ENCODE measurements at places on chromosomes 13 and 19.
A peak's percentile ranks its signal among the peaks of the same experiment; 100 is the strongest.

DNA sequence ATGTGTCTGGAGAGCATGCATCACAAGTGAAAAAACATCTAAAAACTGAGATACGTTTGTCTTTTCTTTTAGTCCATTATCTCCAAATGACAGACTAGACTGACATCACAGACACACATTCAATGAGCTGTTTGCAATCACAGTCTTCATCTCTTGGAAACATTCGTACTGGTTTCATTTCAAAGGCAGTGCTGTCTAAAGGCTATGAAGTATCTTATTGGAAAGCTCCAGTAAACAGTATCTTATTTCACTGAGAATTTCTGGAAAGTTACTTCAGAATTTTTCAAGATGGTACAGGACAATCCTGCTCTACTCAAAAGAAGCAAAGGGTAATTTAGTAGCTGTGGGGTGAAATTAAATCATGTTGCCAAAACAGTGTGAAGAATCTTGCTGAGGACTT, 53.5 kb upstream of the TNFRSF19 start:
- DNase-seq, result no peak

DNA sequence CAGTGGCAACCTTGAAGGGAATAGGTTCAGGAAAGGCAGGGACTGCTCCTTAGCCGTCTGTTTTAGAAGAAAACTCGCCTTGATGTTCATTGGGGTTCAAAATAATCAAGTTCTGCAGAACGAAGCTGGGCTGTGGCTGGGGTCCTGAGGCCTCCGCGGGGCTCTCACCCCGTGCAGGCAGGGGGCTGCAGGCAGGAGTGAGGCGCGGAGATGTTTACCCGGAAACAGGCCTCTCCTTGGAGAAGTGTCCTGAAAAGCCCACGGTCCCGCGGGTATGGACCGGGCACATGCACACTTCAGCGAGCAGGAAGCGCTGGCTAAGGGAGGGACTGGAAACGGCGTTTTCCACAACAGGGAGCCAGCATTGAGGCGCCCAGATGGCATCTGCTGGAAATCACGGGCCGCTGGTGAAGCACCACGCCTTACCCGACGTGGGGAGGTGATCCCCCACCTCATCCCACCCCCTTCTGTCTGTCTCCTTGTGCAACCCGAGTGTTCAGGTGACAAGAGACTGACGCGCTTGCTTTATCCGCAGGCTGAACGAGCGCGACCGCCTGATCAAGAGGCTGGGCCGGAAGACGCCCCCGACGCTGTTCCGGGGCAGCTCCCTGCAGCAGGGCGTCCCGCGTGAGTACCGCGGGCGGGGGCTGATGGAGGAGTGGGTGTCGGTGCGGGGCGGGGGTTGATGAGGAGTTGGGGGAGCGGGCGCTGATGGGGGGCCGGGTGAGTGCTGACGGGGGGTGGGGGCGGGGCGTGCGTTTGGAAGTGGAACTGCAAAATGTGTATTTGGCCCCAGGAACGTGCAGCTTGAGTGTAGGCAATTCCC, 39.6 kb downstream of the SHISA2 start:
- DNase-seq, result no peak

GRCh38 chr19:28471731-28472510, 741.0 kb downstream of the UQCRFS1 start:
- DNase-seq, result no peak

GRCh38 chr19:48490981-48491792, 20.4 kb downstream of the LMTK3 start:
- peak; percentile 11 for DNase-seq

DNA sequence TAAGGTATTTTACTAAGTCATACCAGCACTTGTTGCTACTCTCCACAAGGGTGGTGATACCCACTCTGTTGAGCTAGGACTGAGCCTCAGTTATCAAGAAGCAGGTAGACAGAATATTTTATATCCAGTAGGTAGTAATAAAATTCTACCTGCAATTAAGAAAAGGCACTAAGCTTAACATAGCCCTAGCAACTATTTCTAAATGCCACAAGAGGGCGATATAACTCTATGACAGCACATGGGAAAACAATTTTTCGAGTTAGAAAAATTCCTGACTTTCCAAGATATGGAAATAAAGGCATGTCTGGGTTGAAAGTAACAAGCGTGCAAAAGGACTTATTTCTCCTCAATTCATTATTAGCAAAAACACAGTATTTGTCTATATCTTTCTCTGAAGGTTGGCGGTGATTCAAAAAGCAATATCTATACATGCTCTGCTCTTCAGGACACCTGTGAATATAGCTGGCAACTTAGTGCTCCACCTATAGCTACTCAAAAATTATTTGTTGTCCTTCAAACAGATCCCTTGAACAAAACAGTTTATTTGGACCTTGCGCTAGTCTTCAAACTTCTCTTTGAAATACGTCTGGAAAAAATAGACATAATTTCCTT, 14.7 kb downstream of the CCDC169 start:
- no peak for DNase-seq

GRCh38 chr19:17633700-17634099, 54.5 kb downstream of the UNC13A start:
- DNase-seq, result no peak

DNA sequence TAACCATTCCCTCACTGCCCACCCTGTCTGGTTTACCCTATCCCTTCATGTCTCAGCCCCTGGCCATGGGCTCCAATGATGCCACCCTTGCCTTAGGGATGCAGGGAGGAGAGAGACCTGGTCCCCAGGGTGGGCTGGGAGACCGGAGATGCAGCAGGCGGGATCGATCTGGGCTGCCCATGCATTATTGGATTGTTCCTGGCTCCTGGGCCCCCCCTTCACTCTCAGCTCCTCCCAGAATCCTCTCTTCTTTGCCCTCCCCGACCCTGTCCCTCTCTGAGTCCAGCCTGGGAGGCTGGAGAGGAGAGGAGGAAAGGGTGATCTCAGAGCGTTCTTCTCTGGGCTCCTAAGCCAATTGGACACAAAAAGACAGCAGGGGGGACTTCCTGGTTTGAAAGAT, 5.8 kb downstream of the KASH5 start:
- no peak for DNase-seq

DNA sequence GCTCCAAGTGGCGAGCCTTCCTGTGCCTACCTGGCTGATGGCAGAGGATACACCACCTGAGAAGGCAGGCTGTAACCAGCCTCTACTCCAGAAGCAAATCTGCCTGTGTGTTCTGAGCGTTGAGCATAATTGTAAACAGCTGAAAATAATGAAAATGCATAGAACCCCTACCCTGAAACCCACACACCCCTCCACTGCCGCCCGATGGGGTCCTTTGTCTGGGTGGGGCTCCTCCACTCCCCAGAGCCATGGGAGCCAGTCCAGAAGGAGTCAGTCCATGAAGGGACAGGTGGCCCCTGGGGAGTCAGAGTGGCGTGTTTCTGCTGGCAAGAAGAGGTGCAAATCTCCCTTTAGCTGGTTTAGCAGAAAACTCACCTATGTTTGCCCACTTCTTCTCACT, 8.0 kb upstream of the SOX1 start:
- no peak for DNase-seq

GRCh38 chr13:110826861-110827672, 87.8 kb downstream of the ANKRD10 start:
- DNase-seq, result no peak

- no peak for DNase-seq
Measured at GRCh38 chr13:44746690-44747089, 170.6 kb upstream of the TSC22D1 start.

GRCh38 chr13:33197541-33197971, 88.0 kb downstream of the STARD13 start:
- DNase-seq, result no peak

- no peak for DNase-seq
Measured at GRCh38 chr19:10461047-10461949, 41.0 kb downstream of the PDE4A start.

- no peak for DNase-seq
Measured at GRCh38 chr13:76991432-76991795, 467 bp upstream of the CLN5 start.

DNA sequence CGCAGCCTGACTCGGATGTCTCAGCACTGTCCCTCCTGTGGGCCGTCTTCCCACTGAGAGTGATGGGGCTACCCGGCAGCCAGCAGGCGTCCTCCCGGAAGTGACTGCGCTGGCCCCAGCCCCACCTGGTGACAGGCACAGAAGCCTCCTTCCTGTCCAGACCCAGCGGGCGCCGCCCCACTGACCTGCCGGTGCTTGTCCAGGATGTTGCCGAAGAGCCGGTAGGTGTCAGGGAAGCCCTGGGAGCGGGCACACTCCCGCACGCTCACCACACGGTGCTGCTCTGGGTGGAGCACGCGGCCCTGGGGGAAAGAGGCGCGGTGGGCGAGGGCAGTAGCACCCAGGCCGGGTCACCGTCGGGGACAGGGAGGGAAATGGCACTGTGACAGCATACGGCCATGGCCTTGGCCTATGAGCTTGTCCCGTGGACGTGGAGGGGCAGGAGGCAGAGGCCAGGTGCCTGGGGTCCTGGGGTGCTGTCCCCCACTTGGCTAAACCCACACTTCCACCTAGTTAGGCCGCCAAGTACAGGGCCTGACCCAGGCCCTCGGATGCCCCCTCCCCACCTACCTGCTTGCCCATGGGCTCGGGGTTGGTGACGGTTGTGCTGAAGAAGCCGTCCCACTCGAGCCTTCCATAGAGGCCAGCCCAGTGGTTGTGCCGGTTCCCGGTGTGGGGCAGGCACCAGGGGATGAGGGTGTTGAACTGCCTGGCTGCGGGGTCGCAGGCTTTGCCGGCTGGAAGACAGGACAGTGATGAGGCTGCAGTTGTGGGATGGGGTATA, 16.0 kb upstream of the EIF3G start:
- no peak for DNase-seq

- no peak for DNase-seq
Measured at GRCh38 chr19:20660473-20661140, 764 bp downstream of the ZNF626 start.

- DNase-seq, result peak; percentile 47
Measured at GRCh38 chr19:42052241-42052863, 17.7 kb downstream of the GRIK5 start.

DNA sequence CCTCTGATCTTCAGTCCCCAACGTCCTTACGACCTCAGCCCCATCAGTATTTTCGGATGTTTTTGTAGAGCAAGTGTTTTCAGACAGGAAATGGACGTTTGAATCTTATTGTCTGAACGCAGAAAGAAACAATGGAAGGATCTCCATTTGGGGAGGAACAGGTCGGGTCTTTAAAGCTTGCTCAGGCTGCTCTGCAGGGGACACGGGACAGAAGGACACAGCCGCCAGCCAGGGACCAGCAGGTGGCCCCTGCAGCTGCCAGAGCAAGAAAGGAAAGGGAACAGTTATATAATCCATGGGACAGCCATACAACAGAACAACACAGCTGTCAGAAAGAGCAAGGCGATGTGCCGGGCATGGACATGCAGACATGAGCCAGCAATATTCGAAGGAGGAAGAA, 18.5 kb upstream of the IGLON5 start:
- DNase-seq, result no peak

GRCh38 chr13:23645851-23646250, 75.6 kb downstream of the TNFRSF19 start:
- DNase-seq, result no peak

DNA sequence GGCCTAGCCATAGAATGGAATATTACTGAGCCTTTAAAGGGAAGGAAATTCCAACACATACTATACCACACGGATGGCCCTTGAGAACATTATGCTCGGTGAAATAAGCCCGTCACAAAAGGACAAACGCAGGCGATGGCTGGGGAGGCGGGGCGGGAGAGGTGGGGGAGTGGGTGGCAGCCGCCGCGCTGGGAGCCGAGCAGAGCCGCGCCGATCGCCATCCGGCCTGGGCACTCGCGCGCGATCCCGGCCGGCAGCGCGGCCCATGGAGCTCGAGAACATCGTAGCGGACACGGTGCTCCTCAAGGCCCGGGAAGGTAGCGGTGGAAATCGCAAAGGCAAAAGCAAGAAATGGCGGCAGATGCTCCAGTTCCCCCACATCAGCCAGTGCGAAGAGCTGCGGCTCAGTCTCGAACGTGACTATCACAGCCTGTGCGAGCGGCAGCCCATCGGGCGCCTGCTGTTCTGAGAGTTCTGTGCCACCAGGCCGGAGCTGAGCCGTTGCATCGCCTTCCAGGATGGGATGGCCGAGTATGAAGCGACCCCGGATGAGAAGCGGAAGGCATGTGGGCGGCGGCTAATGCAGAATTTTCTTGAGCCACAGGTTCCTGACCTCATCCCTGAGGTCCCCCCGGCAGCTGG, 140.1 kb downstream of the ZDHHC20 start:
- no peak for DNase-seq

DNA sequence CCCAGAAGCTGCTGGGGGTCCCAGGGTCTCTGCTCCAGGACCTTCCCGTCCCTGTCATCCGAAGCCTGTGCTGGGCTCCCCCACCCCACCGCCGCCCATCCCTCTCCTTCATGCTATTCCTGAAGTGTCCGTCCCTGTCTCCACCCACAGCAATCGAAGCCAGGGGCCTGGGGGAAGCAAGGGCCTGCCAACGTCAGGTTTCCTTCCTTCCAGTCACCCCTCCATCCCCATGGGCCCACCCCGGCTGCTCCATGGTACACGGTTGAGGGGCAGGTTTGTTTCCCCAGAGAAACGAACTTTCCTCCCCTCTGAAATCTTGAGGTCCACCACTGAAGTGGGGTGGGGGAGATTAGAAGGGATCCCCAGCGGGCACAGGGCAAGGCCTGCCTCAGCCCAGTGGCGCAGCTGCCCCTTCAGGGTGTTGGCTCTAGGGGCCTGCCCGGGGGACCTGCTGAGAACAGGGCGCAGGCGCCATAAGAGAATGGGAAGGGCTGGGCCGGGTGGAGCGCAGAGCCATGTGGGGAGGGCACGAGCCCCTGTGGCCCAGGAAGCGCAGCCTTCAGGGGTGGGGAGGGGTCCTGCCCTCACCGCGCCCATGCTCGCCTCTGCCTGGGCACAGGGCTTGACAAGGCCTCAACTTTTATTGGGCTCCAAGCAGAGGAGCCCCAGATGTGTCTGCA, 16.1 kb downstream of the CEBPG start:
- DNase-seq, result no peak

DNA sequence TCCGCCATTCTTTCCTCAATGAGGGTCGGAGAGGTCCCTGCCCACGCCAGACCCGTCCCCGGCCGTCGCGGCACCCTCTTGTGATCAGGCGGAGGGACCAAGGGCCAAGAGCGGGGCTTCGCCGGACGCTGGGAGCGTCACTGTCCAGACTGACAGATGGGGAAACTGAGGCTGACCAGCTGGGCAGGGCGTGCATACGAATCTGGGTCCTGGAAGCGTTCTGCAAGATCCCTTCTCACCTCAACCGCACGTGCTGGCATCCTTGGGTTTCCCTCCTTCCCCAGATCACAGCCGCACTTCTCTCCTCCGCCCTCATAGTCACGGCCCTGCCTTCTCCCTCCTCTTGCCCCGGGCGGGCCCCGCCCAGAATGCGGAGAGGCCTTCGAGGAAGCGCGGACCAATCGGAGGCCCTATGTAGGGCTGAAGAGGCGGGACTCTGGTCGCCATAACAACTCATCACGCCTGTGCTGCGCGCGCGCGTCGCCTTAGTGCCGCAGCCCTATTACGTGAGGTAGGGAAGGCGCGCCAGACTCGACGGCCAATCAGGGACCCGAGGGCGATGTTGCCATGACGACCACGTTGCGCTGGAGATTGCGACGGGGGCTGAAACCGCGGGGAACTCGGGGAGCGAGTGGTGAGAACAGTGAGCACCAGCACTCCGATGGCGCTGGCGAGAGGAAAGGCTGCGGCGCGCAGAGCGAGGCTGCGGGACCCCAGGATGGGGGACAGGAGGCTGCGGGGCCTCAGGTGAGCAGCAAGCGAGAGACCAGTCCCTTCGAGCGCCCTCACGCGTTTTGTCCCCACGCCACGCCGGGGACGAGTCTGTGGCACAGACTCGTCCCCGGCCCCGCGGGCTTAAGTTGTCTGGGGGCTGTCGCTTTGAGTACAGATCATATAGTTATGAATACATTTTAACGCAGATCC, 5.7 kb downstream of the RNF225 start:
- peak; percentile 98 for DNase-seq
